GF-D8 (cell line): ENCODE measurements at places on chromosomes 1 and 21.

- no peak for DNase-seq
Observed at GRCh38 chr1:68183895-68184294, 48.4 kb downstream of the WLS start.

- DNase-seq: no peak
Observed at GRCh38 chr1:33738536-33738935, 125.3 kb upstream of the HMGB4 start.

DNA sequence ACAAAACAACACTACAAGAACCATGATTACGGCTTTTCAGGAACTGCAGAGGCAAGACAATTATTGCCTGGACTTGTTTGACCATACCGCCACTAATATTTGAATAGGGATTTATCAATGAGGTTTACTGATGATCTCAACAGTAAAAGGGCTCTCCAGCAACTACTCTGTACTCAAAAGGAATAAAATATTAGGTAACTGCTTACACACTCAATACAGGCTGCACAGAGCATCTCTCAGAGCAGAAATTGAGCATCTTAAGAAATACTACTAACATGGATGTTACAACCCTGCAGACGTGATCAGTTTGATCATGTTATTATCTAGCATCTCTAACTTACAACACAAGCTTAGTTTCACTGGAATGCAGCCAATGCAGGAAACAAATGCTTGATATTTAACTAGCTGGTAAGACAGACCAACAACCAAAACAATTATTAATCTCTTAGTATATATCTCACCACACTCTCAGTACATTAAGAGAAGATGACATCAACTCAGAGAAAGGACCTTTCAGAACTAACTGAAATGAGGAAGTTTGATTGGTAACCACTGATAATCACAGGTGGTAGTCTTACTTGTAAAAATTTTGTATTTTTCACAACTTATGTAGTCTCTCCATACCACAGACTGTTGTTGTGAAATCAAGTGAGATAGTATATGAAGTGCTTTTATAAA, 52.2 kb downstream of the PUM1 start:
- peak; percentile 44 for DNase-seq

- no peak for DNase-seq
Observed at GRCh38 chr1:198780376-198780775, 141.5 kb downstream of the PTPRC start.

DNA sequence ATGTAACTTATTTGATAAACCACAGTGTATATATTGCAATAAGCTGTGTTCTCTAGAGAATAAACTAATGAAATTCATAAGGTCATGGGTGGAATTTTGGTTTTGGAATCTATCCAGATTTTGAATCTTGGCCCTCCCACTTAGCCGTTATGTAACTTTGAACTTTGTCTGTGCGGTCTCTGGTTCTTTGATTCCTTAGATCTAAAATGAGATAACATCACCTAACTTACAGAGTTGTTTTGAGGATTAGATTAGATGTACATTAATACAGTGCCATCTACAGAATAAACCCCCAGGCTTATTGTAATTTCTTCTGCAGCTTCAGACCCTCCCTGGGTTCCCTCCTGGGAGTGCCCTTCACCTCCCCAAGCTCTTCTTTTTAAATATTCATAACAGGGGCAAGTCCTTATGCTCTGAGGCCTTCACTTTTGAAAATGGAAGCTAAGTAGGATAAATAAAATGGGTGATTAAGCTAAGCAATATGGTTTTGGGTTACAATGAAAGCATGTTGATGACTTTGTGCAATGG, 124.3 kb downstream of the ATG4C start:
- no peak for DNase-seq

GRCh38 chr1:92736395-92736794, 48.5 kb downstream of the EVI5 start:
- no peak for DNase-seq

DNA sequence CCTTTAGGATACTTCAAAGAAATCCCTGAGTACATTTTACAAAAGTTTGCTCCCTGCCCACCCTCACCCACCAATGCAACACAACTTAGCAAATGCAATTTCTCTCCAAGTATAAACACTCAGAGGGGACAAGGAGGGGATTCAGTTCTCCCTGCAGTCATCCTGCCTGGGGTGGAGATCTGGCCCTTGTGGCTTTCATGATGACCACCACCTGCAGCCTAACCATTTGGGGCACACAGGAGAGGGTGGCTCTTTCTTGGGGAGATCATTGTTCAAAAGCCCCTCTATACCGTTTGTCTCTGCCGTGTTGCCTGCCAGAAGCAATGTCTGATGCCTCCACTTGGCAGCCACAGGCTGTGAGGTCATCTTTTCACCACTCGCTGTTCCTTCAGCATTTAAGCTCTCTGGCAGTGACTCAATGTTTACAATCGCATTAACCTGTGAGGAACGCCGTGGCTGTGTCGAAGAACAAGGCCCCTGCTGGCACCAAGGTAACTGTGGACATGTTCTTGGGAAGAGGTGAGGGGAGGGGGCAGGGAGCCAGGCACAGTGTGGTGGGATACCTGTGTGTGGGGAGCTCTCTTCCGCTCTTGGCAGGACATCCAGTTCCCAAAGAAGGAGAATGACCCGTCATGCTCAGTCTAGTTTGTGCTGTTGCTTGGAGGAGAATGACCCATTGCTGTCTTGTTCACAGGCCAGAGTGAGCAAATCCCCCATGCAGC, 103.9 kb upstream of the DUSP10 start:
- DNase-seq: no peak

DNA sequence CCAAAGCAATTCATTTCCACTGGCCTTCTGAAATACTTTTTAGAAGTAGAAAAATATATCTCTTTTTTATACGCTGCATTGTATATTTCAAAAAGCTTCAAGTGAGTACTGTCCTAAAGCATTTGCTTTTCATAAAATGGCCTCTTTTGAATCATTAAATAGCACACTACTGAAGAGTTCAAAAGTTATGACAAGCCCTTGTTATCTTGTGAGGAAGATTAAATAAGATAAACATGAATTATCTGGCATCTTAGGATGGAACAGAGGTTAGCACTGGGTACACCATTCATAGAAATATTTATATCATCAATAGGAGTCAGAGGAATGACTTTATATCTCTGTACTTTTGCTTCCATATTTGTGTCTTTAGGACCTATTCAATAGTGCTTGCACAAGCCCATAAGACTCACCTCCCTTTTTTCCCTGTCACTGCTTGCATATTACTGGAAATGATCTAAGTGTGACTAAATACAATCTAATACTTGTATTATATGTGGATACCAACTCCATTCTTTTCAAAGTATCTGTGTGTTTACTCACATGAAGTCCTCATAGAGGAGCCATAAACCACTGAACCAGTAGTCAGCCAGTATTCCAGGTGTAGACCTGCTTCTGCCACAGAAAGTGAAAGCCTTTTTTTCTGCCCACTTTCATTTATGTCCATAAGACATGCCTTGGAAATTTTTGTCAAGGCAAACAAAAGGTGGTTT, 274.2 kb upstream of the C1orf105 start:
- DNase-seq: no peak

DNA sequence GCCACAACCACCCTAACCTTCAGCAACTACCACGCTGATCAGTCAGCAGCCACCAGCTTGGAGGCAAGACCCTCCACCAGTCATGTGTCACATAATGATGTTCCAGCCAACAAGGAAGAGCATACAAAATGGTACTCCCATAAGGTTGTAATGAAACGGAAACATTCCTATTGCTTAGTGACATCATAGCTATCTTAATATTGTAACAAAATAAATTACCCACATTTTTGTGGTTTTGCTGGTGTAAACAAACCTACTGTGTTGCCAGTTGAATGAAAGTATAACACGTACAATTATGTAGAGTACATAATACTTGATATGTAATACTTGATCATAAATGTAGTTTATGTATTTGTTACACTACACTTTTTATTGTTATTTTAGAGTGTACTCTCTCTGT, 1363.2 kb upstream of the ADGRL4 start:
- no peak for DNase-seq

DNA sequence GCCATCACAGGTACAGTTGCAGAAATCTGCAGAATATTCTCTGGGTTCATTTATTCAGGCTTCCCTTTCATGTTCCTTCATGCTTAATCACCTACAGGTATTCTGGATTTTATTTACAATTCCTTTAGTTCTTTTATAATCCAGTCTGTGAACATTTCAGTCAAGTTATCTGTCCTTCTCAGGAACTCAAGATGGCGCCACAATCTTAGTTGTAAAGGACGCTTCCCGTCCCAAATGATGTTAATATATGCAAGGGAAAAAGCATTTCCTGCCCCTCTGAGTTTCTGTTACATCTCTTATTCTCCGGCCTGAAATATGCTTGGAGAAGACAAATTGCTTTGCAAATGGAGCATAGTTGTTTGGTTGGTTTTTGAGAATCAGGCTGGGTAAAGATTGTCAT, 19.3 kb downstream of the F3 start:
- DNase-seq: peak; percentile 5

- DNase-seq: no peak
Observed at GRCh38 chr1:98367426-98367825, 294.1 kb upstream of the SNX7 start.

DNA sequence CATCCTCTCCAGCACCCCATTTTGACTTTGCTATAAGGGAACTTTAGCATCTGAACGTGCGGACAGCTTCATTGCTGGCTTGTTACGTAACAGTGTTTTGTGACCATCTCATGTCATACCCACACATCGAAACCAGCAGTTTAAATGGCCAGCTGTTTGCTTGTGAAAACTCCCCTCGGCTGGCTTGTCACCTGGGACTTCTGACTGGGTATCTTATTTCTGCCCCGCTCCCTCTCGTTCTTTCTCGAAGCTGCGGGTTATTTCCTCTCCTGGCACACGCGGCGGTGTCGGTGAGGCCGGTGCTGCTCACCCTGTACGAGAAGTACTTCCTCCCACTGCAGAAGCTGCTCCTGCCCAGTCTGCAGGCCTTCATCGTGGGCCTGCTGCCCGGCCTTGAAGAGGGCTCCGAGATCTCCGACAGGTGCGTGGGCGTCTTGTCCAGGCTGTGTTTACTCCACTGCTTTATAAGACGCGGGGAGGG, 43.5 kb downstream of the DOP1B start:
- DNase-seq: no peak

- DNase-seq: no peak
Observed at GRCh38 chr21:40990366-40990765, 143.4 kb upstream of the DSCAM start.

DNA sequence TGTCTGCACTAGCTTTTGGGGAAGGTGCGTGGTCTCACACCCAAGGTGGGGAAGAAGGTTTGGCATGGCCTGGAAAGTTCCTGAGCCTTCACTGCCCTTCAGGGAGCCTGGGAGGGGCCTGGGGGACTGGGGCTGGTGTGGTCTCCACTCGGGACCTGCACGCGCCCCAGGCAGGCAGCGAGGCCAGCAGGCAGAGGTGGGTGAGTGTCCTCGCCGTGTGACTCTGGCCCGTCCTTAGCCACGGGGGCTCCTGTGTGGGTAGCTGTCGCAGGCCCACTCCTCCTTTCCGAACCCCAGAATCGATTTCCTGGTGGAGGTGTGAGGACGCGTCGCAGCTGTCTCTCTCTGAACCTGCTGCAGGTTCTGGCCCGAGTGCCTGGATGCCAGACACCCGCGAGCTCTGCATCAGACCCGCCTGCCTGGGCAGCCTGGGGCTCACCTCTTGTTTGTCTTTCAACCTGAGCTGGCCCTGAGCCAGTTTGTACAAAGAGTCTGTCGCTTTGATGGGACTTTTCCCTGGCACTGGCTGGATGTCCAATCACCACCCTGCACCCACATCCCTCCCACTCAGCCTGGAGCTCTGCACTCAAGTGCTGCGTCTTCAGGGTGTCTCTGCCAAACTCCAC, 36.0 kb upstream of the SLC19A1 start:
- no peak for DNase-seq

- no peak for DNase-seq
Observed at GRCh38 chr1:180235077-180235501, 5.0 kb downstream of the LHX4 start.

- no peak for DNase-seq
Observed at GRCh38 chr1:53606651-53607051, 132.3 kb downstream of the GLIS1 start.

DNA sequence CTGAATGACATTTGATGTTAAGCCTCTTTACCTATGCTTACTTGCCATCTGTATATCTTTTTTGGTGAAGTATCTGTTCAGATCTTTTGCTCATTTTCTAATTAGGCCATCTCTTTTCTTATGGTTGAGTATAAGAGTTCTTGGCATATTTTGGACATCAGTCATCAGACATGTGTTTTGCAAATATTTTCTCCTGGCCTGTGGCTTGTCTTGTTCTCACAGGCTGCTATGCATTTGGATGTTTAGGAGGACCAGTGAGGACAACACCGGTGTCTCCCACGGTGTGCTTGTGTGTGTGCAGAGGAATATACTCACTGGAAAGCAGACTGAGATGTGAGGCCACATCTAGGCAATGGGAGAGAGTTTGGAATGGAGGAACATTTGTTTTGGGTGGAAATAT, 87.1 kb upstream of the LYST start:
- no peak for DNase-seq

DNA sequence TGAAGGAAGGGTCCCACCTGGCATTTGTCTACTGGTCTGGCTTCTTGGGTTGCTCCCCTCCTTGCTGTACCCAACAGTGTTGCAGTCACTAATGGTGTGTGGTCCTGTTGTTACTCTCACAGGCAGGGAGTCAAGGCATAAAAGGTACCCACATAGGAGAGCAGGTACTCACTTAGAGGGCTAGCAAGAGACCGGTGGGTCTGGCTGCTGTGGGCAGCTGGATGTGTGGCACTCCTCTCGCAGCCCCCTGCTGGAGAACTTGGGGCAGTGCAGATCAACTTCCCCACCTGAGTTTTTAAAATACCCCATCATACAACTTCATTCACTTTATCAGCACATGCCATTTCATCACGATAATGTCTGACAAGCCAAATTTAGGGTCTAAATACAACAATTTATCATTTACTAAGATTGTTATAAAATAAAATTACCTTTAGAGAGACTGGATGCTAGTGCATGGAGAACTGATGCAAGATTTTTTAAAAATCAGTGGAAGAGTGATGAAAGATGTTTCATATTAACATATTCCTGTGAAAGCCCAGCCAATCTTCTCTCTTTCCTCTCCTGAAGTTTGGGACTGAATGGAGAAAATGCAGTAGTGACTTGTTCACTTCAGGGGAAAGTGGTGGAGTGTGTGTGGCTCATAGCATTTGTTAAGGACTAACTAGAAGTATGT, 42.8 kb downstream of the ACP6 start:
- no peak for DNase-seq

DNA sequence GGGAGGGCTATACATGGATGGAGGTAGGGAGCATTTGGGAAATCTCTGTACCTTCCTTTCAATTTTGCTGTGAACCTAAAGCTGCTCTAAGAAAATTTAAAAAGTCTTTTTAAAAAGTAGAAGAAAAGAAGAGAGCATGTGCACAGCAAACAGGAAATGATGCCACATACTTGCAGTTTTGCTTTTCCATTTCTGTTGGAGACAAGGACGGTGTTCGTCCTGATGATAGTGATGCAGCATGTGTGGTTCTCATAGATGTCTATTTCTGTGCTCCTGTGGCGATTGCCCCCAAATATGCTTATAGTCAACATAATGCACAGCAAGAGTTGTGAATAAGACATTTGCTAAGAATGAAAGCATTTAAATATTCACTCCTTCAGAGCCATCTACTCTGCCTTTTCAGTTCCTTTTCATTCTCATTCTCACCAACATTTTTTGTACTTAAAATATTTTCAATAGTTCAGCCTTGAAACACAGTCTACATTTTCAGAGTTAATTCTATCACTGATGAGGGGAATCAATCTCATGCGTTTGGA, 66.6 kb downstream of the LRRC8C start:
- no peak for DNase-seq

GRCh38 chr1:193222056-193222615, 35.7 kb upstream of the B3GALT2 start:
- no peak for DNase-seq

GRCh38 chr1:19372136-19372514, 60.0 kb downstream of the SLC66A1 start:
- DNase-seq: no peak
